Urothelium cell line (cell line): ENCODE measurements at places on chromosomes 5 and 9.
A peak's percentile ranks its signal among the peaks of the same experiment; 100 is the strongest.

DNA sequence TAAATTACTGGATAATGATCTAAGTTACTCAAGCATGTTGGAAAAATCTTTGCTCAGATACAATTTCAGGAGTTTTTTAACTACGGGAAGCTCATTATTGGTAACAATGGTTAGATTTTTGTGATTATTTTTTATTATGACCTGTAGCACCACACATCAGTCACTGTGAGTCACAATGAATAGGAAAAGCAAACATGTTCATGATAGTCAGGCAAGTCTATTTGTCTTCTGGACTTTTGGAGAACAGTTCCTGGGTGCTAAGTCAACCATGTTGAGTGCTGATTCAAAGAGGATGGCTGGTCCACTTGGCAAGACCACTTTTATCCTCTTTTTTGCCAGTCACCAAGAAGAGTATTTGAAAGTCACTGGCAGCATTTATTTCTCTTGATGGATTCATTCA lies 403.2 kb downstream of the KIF4B start:
- DNase-seq = no peak

- no peak for DNase-seq
These were observed 23.0 kb downstream of the NREP start for GRCh38 chr5:111734013-111734412.

GRCh38 chr9:135805422-135806022 lies 101.8 kb downstream of the CAMSAP1 start:
- no peak for DNase-seq

GRCh38 chr9:128098297-128099230 lies 29.0 kb downstream of the PTGES2 start:
- DNase-seq = peak; percentile 92
